ENCODE measurements at places on chromosomes 12 and 14. TPM values are rescaled to one million over a fixed set of nuclear protein-coding genes. Genes with fewer than 3 reads are reported as not detected.

NEDD1 gene
- total RNA-seq, result 22.3 TPM

- peak; percentile 48 for ATAC-seq
These were observed 92.2 kb upstream of the ATF7IP start for GRCh38 chr12:14272956-14273912.

GRCh38 chr14:49702725-49703124, 9.8 kb downstream of the KLHDC1 start:
- ATAC-seq, result no peak

OTOGL gene
- 1.7 TPM for total RNA-seq

- ATAC-seq, result peak; percentile 42
These were observed 414 bp upstream of the CDK17 start for GRCh38 chr12:96400631-96401075.

FGF6 gene
- total RNA-seq, result not detected

CLEC2D gene
- total RNA-seq, result 12.1 TPM

DNA sequence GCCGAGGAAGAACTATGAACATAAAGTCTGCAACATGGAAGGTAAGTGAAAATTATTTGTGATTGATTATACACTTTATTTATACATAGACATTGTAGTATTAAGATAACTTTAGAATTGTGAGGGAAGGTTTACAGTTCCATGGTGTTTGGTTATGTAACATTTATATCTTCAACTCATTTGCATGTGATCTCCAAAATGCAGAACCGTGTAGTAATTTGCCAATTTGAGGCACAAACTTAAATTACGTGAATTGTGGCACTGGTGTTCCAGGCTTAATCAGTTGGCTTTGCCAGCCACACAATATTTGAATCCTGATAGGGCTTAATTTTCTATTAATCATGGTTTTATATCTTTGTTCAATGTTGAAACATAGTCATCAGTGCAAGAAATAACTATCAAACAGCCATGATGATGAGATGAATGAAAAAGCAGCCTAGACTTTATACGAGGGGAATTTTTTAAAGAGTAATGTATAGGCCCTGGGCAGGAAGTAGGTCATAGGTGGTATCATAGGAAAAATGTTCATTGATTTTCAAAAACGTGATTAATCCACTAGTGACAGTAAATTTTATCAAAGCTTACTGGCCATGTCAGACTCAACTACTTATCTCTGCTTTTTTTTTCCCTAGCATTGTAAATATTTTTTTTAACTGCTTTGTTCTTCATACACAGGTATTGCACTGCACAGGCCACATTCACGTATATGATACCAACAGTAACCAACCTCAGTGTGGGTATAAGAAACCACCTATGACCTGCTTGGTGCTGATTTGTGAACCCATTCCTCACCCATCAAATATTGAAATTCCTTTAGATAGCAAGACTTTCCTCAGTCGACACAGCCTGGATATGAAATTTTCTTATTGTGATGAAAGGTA, 31.7 kb downstream of the HIF1A start:
- no peak for ATAC-seq

DNA sequence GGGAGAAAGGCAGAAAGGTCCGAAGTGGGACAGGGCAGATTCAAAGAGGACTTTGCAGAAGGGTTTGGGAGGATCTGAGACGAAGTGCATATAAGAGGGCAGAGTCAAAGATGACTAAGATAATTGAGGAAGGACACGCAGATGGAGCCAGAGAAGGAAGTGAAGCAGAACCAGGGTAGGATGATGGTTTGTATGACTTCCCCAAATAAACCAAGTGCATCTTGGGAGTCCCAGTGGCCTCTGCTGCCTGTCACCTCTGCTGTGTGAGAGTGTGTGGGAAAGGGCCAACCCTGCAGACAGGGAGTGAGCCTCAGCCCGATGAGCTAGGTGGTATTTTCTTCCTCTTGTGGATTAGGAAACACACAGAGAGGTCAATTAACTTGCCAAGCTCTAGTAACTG, 36.8 kb downstream of the FLVCR2 start:
- peak; percentile 44 for ATAC-seq

MYF6 gene
- not detected for total RNA-seq

- ATAC-seq, result no peak
These were observed 14.2 kb downstream of the HEBP1 start for GRCh38 chr12:12985817-12986408.

CD27 gene
- total RNA-seq, result not detected

EPYC gene
- total RNA-seq, result not detected

MED6 gene
- total RNA-seq, result 23.1 TPM

SYT1 gene
- total RNA-seq, result 4.5 TPM

DNA sequence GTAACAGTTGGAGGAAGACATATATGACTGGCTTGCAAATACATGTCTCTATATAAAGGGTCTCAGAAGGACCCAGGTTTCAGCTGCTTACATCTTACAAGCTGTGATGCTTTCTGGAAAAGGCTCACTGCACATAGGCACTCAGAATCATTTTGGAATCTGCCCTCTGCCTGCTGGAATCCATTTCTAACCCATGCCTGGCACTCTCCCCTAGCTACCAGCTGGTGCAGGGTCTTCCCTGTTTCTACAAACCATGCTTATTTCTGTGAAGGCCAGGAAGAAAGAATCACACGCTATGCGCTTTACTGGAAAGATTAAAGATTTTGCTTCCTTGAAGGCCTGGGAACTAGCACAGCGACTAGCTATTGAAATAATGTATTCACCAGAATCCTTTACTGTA, 151.3 kb downstream of the DICER1 start:
- no peak for ATAC-seq

DNA sequence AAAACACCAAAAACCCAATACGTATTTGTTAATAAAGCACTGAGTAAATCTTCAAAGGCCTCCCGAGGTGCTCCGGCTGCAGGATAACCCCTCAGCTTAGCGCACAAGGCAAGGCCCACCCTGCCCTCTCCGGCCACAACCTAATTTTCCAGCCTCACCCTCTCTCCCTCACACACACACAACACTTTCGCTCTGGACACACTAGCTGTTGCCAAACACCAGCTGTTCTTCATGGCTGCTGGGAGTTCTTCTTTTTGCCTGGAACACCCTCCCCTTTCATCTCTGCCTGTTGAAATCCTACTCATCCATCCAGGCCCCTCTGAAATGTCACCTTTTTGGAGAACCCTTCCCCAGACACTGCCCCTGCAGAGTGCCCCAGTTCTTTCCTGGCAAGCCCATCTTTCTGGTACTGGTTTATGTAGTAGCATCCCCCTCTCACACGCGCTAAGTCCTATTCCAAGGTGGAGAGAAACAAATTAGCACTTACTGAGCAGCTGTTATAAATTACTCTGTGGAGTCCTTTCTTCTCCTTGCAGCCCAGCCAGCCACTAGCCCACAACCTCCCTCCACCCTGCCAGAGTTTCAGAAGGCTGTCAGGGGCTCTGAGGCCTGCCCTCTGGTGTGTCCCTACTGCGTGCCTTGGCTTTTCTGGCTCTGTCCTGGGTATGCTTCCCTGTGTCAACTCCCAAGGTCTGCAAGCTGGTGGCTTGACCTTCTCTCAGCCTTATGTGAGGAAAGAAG, 805 bp upstream of the CRACR2A start:
- peak; percentile 62 for ATAC-seq
